Kidney capillary endothelial cell (primary cell): ENCODE measurements at places on chromosomes 1 and 21.

- no peak for DNase-seq
Measured at GRCh38 chr1:227576189-227576588, 12.8 kb downstream of the ZNF678 start.

- no peak for DNase-seq
Measured at GRCh38 chr1:167297222-167298214, 76.8 kb downstream of the POU2F1 start.

GRCh38 chr1:91557039-91557690 lies 56.5 kb downstream of the CDC7 start:
- no peak for DNase-seq

DNA sequence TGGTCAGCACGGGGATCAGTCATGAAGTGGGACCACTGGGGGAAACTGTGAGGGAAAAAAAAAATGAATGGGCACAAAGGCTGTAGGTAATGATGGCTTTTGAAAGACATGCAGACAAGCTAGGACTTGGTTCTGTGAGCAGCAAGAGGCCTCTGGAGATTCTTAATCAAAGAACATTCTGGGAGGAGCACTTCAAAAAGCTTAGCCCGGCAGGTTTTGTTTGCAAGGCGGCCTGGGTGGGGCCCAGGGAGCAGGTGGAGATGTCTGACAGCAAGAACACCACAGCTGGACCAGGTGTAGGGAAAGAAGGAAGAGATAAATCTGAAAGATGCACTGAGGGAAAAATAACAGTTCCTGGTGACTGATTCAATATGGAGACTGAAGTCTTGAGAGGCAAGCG lies 6.0 kb downstream of the TEX35 start:
- DNase-seq, result no peak

DNA sequence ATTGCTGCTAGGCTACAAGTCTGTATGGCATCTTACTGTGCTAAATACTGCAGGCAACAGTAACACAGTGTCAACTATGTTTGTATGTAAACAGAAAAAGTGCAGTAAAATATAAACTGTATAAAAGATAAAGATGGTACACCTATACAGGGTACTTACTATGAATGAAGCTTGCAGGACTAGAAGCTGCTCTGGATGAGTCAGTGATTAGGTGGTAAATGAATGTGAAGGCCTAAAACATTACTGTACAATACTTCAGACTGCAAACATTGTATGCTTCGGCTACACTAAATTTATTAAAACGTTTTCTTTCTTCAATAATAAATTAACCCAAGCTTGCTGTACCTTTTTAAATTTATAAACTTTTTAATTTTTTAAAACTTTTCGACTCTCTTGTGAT lies 97.1 kb downstream of the HLX start:
- DNase-seq, result no peak

DNA sequence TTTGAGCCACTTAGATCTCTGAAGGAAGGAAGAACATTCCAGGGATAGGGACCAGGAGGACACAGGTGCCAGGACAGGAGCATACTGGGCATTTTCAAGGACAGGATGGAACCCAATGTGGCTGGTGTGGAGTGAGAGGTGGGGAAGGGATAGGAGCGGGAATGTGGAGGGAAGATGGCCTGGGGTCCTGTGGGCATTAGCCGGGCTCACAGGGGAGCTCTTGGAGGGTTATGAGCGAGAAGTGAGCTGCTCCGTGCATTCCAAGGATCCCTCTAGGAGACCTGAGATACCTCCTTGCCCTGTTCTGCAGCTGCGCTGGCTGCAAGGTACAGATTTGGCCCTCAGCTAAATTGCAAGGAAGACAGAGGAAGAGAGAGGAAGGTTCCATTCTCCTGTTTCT lies 87.5 kb downstream of the IER5 start:
- DNase-seq, result no peak

GRCh38 chr1:173297798-173298391 lies 90.8 kb upstream of the TNFSF4 start:
- no peak for DNase-seq

DNA sequence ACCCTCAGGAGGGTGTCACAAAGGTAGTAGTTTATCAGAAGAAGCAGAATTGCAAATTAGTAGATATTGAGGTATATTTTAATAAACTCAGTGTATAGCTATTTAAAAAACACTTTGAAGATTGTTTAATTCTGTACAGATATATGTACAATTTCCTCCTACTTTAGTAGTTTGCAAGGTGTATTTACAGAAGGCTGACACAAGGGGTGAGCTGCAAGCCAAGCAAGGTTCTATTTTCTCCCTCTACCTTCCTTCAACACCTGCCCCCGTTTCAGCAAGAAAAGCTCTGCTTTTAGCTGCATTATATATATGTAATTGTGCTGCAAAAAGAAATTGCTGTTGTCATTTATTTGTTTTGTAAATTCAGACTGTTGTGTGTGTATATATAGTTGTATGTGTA lies 674.2 kb upstream of the PKN2 start:
- no peak for DNase-seq

DNA sequence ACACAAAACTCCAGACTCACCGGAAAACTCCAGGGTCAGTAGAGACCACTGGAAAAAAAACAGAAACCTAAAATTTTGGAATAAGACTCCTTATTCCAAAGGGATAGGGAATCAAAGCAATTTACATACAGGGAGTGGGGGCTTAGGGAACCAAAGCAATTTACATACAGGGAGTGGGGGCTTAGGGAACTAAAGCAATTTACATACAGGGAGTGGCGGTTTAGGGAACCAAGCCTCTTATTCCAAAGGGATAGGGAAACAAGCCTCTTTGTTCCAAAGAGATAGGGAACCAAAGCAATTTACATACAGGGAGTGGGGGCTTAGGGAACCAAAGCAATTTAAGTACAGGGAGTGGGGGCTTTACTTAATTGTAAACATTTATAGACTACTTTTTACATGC lies 28.4 kb upstream of the TTLL7 start:
- no peak for DNase-seq
